ENCODE measurements at places on chromosomes 7 and 10.

DNA sequence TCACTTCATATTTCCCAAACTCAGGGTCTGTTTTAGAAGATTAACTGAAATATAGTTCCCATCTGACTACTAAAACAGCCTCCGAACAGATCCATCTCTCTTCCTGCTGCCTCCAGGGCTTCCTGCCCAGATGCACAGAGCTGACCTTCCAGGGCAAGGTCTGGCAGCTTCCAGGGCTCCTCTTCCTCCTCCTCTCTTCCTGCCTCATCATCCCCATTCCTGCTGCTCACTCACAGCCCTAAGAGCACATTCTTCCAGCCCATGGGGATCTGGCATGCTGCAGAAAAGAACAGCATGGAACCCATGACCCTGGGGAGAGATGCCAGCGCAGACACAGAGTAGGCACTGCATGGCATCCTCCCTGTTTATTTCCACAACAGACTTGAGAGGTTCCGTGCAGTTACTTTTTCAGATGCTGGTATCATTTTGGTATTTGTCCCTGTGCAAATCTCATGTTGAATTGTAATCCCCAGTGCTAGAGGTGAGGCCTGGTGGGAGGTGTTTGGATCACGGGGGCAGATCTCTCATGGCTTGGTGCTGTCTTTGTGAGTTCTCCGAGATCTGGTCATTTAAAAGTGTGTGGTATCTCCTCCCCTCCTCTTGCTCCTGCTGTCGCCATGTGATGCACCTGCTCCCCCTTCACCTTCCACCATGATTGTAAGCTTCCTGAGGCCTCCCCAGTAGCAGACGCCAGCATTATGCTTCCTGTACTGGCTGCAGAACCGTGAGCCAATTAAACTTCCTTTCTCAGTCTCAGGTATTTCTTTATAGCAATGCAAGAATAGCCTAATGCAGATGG is 4.4 kb downstream of the PKD1L1 start:
- no peak for DNase-seq

DNA sequence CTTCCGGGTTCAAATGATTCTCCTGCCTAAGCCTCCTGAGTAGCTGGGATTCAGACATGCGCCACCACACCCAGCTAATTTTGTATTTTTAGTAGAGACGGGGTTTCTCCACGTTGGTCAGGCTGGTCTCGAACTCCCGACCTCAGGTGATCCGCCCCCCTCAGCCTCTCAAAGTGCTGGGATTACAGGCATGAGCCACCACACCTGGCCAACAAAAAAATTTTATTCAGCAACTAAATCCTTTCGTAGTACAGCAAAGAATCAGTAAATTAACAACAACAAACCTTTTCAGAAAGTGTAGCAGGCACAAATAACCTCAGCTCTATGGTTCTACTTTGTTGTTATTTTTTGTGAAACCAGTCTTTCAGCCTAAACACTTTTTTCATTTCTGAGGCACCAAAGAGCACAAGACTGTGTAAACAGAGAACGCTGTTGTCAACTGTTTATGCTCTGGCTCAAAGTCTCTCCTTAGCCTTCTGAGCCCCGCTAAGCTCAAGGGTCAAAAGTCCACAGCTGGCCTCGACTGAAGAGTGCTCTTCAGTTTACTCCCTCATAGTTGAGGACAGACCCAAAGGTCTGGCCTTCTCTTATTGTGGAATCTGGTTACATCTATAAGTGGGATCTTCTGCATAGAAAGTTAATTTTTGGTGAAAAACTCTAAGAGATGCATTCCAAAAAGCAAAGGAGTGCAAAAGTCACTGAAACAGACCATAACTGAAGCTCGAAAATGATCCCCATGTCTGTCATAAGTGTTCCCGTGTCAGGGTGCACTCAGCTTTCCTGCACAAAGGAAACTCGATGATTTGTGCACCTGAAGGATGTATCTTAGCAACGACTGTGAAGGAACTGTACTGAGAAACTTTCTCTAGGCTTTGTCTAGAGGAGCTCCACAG is 24.6 kb upstream of the DDX50 start:
- no peak for DNase-seq

- no peak for DNase-seq
Observed at GRCh38 chr7:12256090-12256489, 45.0 kb downstream of the TMEM106B start.

DNA sequence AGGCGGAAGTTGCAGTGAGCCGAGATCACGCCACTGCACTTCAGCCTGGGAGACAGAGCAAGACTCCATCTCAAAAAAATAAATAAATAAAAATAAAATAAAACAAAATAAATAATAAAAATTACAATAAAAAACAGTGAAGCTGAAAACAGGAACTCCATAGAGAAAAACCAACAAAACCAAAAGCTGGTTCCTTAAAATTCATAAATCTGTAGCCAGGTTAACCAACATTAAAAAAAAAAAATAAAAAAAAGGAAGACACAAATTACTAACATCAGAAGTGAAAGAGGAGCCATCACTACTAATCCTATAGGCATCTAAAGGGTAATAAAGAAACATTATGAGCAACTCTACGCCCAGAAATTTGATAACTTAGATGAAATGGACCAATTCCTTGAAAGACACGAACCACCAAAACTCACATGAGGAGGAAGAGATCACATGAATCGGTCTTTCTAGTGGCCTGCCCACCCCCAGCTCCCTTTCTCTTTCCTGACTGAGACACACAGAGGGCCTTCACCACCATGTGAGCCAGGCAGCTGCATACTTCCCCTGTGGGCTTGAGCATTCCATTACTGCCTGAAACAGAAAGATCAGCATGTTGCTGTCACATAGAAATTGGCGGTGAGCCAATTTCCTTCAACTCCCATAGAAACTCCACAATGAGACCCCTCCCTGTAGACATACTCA is 208.7 kb downstream of the MAD1L1 start:
- no peak for DNase-seq

GRCh38 chr7:152451356-152451755 is 15.6 kb upstream of the KMT2C start:
- DNase-seq: no peak

DNA sequence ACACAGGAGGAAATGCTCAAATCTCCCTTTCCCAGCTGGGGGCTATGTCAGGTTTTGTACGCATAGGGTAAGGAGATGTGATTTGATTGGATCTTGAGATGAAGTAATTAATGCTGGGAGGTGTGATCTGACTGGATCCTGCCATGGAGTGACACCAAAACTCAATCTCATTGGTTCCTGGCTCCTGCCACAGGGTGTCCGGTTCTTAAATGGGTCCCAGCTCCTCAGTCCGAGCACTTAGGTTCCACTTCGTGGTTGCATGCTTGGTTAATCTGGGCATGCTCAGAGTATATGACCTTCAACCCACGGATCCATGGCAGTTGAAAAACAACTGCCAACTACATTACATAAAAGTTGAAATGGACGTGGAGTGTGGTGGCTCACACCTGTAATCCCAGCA is 3.1 kb upstream of the ZNF12 start:
- no peak for DNase-seq

- no peak for DNase-seq
Observed at GRCh38 chr7:85186521-85187241, at the start of gene SEMA3D. TSS of gene SEMA3D (minus strand) at chr7:85187056. CDS start at chr7:85121891, 65,165 bp downstream.

DNA sequence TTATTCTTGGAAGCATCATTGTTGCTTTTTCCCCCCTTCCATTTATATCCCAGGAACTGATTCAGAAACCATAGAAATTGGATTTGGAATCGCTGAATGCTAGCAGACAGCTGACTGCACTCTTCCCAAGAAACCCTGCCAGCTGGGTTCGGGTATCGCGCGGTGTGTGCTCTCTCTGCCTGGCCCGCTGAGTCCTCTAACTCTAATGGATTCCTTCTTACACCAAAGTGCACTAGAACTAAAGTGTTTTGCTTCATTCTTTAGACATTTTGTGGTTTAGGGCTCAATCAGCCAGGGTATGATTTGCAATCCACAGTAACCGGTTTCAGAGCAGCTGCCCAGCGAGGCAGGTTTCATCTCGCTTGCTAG is 92.2 kb downstream of the EGFR start:
- no peak for DNase-seq

DNA sequence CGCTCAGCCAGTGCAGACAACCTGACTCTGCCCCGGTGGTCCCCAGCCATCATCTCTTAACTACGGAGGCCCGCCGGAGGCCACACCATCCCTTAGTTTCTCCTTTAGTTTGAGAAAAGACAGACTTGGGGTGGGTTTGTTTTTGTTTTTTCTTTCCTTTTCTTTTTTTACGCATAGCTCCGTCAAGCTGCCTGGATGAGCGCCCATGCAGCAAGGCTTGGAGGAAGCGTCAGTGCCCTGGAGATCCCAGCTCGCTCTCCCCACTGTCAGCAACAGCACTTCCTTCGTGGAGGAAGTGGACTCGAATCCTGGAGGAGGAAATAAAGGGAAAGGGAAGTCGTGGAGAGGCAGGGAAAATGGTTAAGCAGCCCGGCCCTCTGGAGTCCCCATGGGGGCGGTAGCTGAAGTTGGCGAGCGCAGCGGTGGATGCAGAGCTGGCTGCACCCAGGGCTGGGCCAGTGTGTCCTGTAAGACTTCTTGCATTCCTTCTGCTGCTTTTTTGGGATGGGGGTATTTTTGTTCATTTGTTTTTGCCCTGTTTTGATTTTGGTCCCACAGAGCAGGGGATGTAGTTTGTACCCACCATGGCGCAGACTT is 35.9 kb upstream of the GJD4 start:
- DNase-seq: no peak

- DNase-seq: no peak
Observed at GRCh38 chr7:154853063-154853726, 149.7 kb downstream of the PAXIP1 start.

- DNase-seq: no peak
Observed at GRCh38 chr10:11261687-11262493, 244.2 kb downstream of the CELF2 start.

GRCh38 chr10:133421336-133422222 is 2.8 kb downstream of the SPRN start:
- DNase-seq: no peak

DNA sequence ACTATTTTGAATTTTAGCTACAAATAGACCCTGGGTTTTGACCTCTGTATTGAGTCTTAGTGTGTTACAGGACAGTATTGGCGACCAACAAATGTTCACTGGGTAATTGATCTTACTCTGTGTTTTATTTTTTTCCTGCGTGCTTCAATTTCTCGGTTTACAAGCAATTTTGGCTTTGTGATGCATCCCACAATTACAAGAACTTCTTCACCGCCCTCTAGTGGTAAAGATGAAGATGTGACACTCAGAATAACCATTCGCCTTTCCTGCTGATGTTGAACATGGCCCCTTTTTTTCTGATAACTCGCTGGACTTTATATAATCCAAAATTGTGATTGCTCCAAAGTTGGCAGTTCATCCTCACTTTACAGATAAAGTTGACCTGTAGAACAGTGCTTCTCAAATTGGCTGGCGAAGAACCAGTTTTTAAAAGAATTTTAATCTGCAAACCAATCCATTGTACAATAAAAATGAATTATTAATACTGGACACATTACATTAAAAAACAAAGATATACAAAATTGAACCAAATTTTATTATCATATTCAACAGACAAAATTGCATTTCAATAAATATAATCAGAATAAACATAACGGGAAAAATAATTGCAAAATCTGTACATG is 20.2 kb upstream of the SMC3 start:
- no peak for DNase-seq

GRCh38 chr10:72375173-72375572 is 20.5 kb upstream of the DNAJB12 start:
- DNase-seq: no peak

DNA sequence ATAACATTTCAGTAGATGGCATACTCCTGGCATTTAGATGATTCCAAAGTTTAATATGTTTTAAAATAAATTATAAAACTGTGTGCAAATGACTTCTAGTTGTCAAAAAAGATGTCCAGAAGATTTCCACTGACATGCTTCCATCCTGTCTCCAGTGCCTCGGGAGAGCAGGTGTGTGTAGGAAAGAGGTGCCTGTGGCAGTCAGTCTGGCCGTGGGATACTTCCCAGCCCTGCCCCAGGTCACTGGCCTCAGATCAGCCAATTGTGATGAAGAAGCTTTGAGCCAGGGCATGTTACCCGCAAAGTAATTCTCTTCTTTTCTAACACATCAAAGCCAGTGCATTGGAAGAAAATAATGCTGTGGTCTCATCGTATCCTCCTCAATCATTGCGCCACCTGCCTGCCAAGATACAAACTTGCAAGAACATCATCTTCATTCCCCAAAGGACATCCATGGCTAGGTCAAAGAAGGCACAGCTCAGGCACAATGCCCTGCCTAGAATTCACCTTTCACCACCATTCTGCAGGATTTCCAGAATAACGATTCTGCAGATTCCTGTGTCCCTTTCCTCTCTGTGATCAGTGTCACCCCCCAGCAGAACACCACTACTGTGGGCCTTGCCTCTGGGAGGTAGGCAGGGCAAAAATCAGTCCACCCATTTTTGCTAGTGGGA is 6.3 kb upstream of the KCNMA1 start:
- no peak for DNase-seq

- DNase-seq: no peak
Observed at GRCh38 chr7:11355399-11356005, 381.8 kb downstream of the PHF14 start.

DNA sequence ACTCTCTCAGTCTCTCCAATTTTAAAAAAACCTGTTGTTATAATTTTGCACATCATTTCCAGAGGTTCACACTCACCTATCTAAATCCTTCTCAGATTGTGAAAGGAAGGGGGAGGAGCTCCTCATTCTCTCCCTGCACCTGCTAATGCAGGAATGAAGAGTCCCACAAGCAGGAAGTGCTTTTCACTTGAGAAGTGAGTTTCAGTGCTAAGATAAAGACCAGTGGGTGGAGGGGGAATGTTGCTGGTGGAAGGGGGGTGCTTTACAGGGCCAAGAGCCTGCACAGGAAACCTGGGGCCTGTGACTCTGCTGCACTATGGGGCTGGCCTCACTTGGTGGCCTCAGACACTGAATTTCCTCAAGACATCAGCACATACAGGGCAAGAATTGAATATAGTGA is 176.4 kb downstream of the PTPN20 start:
- DNase-seq: no peak

All from stimulated activated CD4-positive, alpha-beta T cell treated with anti-CD3 and anti-CD28 coated beads, TNF-alpha, amount 100 ng/mL, for 1 hour (primary cell).